ENCODE measurements at places on chromosomes 4 and X.

GRCh38 chr4:73676861-73677323, 56.7 kb upstream of the RASSF6 start:
- no peak for DNase-seq

DNA sequence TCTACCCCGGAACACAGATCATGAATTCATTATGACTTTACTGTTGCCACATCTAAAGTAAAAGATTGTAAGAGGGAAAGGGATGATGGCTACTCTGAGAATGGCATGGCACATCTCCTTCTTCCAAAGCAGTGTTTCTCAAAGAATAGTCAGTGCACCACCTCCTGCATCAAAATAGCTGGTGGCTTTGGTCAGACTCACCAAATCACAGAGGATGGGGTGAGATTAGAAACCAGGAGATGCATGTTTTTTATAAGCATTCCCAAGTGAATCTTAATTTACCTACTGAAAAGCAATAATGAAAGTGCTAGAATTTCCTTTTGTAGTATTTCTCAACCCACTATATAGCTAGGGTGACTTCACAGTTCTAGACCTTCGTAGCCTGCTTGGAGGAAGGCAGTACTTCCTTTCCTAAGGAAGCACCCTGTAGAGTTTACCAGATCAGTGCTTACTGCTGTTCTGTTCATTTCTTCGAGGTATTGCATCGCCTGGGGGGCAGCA, 340.8 kb upstream of the KLF3 start:
- no peak for DNase-seq

DNA sequence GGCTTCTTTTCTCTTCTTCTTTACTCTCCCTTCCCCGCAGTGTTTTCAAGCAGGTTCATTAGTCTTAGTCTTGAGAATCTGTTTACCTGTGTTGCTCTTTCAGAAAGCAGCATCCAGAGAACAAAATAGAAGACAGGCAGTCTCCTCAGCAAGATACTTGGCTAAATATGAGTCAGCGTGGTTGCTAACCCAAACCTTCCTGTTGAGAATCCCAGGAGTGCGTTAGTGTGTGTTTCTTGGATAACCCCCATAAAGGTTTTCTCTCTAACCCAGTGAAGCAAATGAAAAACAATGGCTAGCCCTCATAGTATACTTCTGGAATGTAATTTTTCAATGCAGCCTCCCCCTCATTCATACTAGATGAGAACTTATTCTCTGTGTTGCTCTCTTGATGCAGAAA, 41.1 kb downstream of the BMPR1B start:
- no peak for DNase-seq

- no peak for DNase-seq
These were observed 38.5 kb upstream of the GPC3 start for GRCh38 chrX:134023851-134024281.

DNA sequence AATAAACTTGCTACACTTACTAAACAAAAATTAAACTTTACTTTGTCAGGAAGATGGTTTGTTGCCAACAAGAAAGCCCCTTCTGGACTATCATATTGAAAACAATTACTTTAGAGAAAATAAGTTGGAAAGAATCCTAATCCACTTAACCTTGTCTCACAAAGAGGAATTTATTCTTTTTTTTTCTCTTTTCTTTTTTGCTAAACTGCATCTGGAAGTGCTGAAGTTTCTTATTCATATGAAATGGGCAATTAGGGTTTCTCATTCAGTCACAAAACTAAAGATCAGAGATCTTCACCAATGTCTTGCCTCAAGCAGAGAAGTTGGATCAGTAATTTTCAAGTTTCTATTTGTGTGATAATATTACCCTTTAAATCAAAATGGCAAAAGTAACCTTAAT, 234.9 kb upstream of the AMOT start:
- no peak for DNase-seq

DNA sequence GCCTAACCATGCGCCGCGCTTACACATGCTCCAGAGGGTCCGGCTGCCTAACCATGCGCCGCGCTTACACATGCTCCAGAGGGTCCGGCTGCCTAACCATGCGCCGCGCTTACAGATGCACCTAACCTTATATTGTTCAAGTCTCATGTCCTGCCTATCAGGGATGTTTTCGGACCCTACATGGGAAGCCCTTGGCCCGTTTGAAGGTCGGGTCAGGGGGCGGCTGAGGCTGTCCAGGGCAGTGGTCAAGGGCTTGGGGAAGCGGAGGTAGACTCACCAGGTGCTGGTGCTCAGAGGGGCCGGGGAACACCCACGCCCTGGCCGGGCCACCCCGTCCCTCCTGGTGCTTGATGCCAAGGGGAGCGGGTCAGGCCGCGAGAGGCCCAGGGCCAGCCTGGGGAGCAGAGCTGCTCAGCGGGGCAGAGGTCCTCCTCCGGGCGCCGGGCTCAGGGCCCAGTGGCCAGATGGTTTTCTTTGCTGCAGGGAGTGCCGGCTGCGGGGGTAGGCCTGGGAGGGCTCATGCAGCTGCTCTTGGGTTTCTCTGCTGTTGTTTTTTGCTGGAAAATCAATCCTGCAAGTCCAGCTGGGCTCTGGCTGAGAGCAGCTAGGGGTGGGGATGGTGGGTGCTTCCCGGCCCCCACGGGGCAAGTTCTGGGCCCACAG, 35.4 kb upstream of the SPON2 start:
- DNase-seq = peak; percentile 37

DNA sequence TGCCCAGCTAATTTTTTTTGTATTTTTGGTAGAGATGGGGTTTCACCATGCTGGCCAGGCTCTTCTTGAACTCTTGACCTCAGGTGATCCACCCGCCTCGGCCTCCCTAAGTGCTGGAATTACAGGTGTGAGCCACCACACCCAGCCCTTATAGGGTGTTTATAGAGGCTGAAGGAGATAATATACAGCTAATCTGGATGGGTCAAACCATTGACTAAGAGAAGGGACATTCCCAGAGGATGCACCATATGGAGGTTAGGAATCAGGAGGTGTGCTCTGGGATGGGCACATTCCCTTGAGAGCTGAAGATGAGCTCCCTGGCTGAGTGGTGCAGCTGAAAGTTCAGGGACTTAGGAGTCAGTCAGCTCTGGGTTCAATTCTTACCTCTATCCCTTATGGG, 68.3 kb upstream of the SHISA3 start:
- DNase-seq = no peak

GRCh38 chr4:164765833-164766232, 11.9 kb downstream of the SMIM31 start:
- DNase-seq = no peak

DNA sequence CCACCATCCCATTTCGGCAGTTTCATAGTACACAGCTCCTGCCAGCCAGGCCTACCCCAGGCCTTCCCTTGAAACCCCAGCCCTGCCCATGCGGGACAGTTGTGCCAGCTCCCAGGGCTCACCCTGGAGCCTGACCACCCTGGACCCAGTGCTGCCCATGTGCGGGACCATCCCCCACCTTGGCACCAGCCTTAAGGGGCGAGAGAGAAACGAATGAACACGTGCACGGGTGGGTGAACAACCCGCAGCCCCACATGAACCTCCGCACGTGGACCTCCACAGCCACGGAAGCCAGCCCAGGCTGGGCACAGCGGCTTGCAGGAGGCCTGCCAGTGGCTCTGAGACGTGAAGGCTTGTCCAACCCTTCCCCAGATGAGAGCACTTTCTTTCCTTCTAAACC, 76.0 kb upstream of the MXD4 start:
- DNase-seq = no peak

DNA sequence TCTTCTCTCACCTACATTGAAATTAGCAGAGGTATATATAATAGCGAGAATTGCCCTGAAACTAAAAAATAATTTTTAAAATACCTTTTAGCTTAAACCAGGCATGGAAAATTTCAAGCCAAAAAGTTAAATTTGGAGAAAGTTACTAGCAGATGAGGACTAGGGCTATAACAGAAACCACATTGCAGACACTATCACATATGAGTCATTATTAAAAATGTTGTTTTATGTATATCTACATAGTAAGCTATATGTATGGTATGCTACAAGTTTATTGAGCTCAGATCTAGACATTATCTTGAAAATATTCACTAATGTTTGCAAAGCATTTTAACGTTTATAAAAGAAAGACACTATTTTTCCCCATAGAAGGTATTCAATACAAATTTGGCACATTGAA, 147.8 kb downstream of the PAPSS1 start:
- no peak for DNase-seq

DNA sequence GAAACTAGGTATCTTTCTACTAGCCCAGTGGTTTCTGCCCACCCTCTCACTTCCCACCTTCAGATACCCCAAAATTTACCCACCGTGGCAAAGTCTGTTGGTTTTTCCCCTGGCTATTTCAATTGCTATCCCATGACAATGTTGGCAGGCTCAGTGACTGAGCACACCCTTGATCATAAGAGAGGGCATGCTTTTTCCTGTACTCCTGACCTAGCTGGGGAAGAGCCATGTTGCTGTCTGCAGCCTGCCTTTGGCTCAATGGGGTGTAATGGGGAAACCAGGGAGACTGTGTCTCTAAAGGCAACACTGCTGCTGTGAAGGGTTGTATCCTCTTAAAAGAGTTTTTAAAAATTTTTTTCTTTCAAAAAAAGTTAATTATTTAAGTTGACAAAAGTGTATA, 90.4 kb upstream of the CITED1 start:
- DNase-seq = no peak

DNA sequence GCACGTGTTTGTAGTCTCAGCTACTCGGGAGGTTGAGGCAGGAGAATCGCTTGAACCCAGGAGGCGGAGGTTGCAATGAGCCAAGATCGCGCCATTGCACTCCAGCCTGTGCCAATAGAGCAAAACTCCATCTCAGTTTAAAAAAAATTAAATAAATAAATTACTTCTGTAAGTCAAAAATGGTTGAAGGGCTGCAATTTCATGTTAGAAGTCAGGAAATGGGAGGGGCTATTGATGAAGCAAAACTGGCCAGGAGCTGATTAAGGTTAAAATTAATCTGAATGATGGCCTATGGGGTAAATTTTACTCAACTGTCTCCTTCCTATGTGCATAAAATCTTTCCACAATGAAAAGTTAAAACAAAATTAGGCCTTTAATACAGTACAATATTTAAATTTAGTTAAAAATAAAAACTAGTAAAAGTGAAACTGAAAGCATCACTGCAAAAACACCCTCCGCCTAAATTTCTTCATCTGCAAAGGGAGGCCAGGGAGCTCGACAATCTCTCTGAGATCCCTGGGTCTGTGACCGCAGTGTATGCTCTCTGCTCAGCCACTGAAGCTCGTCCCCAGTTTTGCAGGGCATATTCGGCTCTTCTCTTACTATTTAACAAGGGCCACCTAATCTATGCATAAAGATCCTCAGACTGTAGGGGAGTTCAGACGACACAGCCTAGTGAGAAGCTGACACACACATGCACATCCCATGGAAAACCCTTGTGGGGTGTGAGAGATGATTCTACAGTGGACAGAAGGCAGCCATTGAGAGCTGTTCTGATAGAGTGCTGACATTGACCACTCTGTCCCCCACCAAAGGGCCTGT, 57.2 kb downstream of the IRF2 start:
- DNase-seq = no peak

- no peak for DNase-seq
These were observed 42.1 kb downstream of the ZCCHC13 start for GRCh38 chrX:74346088-74346487.

DNA sequence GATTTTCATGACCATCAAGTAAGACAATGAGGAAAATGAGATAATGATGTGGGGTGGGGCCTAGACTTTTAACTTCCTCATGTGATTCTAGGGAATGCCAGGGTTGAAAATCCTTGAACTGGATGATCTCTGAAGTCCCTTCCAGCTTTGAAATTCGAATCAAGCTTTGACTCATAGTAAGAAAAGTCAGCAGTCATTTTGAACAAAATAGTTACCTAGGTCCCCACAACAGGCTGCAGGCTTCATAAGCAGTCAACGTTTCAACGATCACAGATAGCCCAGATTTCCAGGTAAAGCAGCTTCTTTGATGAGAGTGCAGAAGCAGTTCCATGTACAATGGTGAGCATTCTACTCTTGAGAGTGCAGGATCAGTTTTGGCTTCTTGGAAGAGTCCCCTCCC, 93.7 kb downstream of the GRIA3 start:
- DNase-seq = no peak

Measured in brain (organoid and tissue), 16 donors.